ENCODE measurements at places on chromosomes 1 and 21. TPM values are rescaled to one million over a fixed set of nuclear protein-coding genes. Genes with fewer than 3 reads are reported as not detected.

GRCh38 chr1:228413241-228414010, 3.2 kb downstream of the TRIM17 start:
- no peak overlapping the region for H3K27ac ChIP-seq
- no peak for DNase-seq
- H3K27me3 ChIP-seq: peaks cover 13% of the 10 kb centered on the region
- H3K4me1 ChIP-seq: peaks cover 7% of the 10 kb centered on the region

DNA sequence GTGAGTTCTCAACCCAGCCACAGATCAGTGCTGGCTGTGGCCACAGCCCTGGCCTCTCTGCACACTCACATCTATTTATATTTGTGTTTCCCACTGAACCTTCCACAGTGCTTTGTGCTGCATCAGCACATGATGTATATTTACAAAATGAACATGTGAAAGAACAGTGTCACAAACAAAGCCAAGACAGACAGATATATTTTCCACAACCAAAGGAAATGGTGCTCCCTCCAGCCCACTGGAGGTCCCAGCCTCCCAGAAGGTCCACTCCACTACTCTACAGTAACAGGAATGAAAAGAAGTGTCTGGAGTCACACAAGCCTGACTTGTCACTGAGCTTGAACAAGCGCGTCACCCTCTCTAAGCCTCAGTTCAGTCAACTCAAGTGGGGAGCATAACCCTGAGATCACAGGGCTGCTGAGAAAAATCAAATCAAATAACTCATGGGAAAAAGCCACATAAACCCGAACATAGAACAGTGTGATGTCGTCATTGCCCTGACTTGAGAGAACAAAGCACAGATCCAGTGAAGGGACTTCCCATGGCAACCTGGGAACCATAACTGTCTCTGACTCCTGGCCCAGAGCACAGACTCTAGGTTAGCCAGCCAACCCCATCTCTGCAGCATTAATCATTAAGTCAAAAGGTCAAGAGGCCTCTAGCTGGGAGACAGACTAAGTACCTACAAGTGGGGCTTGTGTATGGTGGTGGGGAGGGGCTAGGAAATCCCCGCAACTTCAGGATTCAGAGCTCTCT, 121.2 kb downstream of the TRABD2B start:
- peaks cover 14% of the 10 kb centered on the region for H3K4me1 ChIP-seq
- no peaks in the 10 kb centered on the region for H3K27me3 ChIP-seq
- no peaks in the 10 kb centered on the region for H3K36me3 ChIP-seq
- no peak overlapping the region for H3K27ac ChIP-seq
- H3K4me3 ChIP-seq: no peak overlapping the region

- DNase-seq: no peak
- H3K4me3 ChIP-seq: no peak overlapping the region
- no peaks in the 10 kb centered on the region for H3K4me1 ChIP-seq
- no peaks in the 10 kb centered on the region for H3K36me3 ChIP-seq
- H3K27me3 ChIP-seq: no peaks in the 10 kb centered on the region
Measured at GRCh38 chr1:32256473-32257226, 5.6 kb downstream of the LCK start.

Gene CAP1
- 366 TPM for total RNA-seq

Gene CLCA4
- total RNA-seq: not detected
